ENCODE measurements at places on chromosomes 4 and X. TPM values are rescaled to one million over a fixed set of nuclear protein-coding genes. Genes with fewer than 3 reads are reported as not detected.

TMEM47 gene
- 0.92 TPM for total RNA-seq

DMP1 gene
- total RNA-seq = not detected

PI4K2B gene
- total RNA-seq = 17.3 TPM

ODAPH gene
- total RNA-seq = 0.12 TPM

PDGFRA gene
- total RNA-seq = 11.6 TPM

GPC3 gene
- total RNA-seq = 0.28 TPM

MAGEB2 gene
- not detected for total RNA-seq

YY2 gene
- total RNA-seq = 0.56 TPM

HPGDS gene
- total RNA-seq = not detected

- ATAC-seq = no peak
Observed at GRCh38 chr4:19722404-19722803, 529.3 kb upstream of the SLIT2 start.

DNA sequence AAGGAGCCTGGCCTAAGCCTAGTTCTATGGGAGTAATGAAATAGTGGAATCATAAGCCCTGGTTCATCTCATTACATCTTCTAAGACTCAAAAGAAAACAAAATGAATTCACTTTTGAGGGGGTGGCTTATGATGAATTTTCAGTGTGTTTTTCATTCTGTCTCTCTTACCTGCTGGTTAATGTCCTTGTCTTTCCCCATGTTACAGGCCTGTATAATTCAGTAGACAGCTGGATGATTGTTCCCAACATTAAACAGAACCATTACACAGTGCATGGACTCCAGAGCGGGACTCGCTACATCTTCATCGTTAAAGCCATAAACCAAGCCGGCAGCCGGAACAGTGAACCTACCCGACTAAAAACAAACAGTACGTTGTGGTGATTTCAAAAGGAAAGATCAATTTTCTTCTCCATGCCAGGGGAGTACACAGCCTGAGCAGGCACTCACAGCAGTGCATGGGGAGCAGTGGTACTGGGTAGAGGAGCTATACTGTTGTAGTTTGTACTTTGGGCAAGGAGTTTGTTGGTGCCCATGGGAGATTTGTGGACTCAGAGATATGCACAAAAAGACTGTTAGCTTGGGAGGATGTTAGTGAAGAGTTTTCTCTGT lies 57.9 kb downstream of the TEX13B start:
- no peak for ATAC-seq

DNA sequence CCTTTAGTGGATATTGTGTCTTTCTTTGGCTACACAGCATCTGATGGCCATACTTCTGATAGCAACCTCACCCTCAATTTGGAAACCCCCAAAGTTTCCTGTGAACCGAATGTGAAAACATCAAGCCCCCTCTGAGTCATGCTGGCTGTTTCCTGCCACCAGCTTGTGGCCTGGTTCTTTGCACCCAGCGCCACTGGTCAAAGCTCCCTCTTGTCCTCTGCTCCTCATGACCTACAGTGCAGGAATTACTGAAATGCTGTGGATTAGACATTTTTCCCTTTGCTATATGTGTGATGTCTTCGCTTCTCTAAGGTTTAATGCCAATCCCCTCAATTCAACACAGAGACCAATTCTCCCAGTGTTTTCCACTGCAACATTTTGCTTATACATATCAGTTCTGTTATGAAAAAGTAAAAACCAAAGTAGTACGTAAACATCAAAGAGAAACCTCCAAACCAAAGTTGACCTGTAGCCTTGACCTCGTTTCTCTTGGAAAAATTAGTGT lies 224.0 kb upstream of the TENM3 start:
- no peak for ATAC-seq

- ATAC-seq = no peak
Observed at GRCh38 chr4:121510341-121510874, 129.6 kb upstream of the QRFPR start.

DNA sequence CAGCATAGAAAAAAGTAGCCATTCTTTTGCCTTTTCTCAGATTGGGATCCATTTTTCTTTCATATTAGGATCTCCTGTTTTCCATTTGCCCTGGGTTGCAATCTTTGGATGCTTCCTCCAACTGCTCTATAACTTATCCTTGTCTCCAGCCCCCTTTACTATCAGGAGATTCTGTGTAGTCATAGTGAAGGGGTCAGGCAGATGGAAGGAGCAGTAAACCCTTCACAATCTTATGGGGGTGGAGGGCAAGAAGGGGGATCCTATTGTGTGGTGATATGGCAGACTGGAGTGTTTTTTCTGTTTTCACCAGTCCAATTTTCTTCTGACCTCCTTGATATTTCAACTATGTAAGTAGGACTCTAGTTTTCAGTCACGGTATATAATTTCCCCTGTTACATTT lies 1.7 kb upstream of the SMIM9 start:
- no peak for ATAC-seq

GRCh38 chrX:149827254-149827653 lies 45.5 kb downstream of the MAGEA9 start:
- no peak for ATAC-seq

DNA sequence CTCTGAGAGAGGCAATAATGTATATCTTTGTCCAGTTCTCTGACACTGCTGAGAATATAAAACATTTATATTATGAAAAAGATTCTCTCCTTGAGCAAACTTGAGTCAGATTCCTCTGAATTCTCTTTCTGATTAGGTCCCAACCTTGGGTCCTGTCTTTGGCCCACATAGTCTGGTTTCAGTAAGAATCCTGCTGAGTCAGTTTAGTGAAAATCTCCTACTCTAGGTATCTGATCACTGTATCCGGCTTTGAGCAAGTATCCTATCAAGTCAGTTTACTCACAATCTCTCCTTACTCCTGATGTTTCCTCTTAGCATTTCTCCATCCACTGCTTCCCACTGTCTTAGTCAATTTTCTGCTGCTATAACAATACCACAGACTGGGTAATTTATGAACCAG lies 253.9 kb downstream of the OPHN1 start:
- ATAC-seq = no peak

- no peak for ATAC-seq
Observed at GRCh38 chrX:72408885-72409284, 103.2 kb upstream of the CITED1 start.

DNA sequence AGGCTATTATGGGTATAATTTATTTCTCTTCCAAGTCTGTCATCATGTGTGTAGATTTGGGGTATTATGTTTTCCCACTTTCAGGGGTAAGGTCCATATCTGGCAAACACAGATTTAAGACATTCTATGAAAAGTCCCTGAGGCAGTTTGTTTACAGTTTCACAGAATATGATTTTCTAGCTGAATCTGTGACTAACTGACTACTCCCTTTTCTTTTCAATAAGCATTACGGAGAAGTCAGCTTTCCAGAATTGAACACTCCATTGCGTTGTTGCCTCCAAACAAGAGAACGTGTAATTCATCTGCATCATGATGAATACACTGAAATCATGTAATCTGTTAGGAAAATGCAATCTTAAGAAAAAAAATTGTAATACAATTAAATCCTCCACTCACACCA lies 226.7 kb upstream of the SFRP2 start:
- ATAC-seq = no peak

DNA sequence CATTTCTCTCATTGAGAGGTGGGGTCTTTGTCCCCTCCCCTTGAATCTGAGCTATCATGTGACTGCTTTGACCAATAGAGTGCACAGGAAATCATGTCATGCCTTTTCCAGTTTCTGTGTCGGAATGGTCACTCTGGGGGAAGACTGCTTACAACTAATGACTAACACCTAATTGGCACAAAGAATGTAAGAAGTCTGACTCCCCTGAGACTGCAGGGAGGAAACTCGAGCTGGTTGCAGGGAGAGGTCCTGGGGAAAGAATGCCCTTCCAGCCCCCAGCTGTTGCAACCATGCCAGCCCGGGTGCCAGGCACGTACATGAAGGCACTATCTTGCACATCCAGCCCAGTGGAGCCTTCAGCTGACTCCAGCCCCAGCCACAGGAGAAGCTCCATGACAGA lies 254.2 kb downstream of the DHX15 start:
- ATAC-seq = no peak

DNA sequence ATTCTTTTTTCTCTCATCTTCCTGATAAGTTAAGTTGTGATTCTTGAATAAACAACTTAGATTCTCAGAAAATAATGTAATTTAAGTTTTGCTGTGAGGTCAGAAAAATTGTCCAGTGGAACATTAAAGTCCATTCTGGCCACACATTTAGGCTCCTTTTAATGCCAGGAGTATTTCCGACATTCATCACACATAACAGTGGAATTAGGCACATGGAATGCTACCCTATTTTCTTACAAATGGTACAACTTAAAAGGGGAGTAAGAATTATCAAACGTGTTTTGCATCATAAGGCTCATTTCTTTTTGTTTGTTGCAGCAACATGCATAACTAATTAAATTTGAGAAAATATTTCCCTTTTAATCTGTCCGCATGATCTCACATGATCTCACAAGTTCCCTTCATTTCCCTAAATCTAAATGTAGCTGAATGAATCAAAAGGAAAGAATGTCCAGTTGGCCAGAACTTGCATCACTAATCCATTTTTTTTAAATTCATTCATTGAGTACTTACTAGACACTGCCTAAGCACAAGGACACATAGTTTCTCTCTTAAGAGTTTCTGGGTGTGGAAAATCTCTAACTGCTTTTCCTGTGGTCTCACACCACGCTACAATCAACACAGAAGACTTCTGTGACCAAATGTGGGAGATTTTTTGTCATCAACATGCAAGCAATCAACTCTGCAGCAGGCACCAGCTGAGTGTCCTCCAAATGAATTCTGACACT lies 22.0 kb downstream of the SPARCL1 start:
- ATAC-seq = no peak

DNA sequence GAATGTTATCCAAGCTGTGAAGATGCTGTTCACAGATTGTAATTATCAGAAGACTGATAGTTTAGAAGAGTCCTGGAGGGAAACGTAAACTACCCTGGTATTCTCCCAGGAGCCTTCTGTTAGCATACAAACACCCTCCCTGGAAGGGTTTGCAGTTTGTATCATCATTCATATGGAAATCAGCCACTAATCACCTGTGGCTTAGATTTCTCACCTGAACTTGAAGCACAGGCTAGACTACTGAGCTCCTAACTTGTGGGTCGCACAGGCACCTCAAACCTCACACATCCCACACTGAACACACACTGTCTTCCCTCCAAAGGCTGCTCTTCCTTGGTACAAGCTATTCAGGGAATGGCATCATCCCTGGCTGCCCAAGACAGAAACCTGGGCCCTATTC lies 30.7 kb downstream of the SHISA3 start:
- ATAC-seq = no peak

GRCh38 chr4:30822911-30823551 lies 102.9 kb downstream of the PCDH7 start:
- no peak for ATAC-seq

- peak; percentile 75 for ATAC-seq
Observed at GRCh38 chrX:78123190-78123589, 16.3 kb downstream of the TAF9B start.

GRCh38 chrX:115289465-115289864 lies at the start of gene LUZP4:
LUZP4 (plus strand) TSS chrX:115289715; CDS start chrX:115289760, 45 bp downstream.
- no peak for ATAC-seq

DNA sequence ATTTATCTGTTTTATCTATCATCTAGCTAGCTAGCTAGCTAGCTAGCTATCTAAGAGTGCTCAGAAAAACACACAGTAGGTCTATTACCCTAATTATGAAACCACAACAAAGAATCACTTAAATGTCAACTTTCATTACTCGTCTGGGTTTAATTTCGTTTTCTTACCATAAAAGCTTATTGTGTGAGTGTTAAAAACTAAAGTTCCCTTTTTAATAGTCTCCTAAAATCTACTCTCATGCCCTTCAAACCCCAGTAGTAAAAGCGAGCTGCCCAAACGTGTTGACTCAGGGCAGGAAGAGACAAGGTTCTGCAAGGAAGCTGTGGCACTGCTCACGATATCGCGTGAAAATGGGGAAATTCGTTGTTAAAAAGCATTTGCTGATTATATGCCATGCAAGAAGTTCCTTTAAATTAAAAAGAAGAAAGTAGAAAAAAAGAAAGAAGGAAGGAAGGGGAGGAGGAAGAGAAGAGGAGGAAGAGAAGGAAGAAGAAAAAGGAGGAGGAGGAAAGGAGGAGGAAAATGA lies 595 bp downstream of the MBNL3 start:
- no peak for ATAC-seq

GRCh38 chr4:24853142-24853541 lies 57.8 kb downstream of the SOD3 start:
- no peak for ATAC-seq

DNA sequence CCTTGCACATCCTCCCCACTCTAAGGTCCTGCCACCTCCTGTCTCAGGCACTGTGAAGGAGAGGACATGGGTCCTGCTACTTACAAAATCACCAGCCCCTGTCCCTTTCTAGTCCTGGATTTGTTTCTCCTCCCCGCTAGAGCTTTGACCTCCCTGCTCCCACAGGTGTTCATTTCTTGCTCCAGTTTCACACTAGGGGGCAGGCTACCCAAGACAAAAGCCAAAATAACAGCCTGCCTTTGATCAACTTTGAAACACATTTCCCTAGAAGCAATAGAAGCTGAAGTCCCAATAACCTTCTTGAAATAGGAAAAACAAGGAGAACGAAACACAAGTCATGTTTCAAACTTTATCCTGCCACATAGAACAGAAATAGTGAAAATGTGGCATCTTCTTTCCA lies 164.4 kb downstream of the QDPR start:
- ATAC-seq = no peak

- no peak for ATAC-seq
Observed at GRCh38 chrX:19772822-19773628, 114.4 kb downstream of the SH3KBP1 start.

DNA sequence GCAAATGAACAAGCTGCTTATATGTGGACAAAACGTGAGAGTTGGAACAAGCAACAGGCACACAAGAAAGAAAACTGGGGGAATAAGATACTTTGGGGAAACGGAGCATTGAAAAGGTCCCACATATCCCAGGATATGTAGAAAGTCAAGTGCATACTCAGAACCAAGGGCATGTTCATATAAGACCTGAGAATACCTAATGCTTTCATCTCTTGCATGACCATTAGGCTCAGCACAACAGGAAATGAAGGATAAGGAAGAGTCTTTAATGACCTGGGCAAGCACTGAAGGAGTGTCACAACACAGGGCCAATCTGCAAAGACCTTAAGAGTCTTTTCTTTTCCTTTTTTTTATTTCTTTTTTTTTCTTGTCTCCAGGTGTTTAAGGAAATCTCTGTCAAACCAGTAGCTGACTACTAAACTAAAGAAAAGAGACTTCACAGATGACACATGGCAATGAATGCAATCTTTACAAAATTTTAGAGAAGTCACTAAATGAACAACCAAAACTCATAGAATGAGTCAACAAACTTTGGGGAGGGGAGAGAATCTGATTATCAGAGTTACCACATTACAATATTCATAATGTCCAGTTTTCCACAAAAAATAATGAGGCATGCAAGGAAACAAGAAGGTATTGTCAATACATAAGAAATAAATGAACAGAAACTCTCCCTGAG lies 67.9 kb upstream of the STK26 start:
- no peak for ATAC-seq

GRCh38 chrX:45774961-45775360 lies 574.3 kb upstream of the DIPK2B start:
- ATAC-seq = peak; percentile 43

- ATAC-seq = peak; percentile 95
Observed at GRCh38 chr4:68152411-68152810, 22.7 kb upstream of the TMPRSS11F start.

Data from esophagus mucosa (tissue), 1 donor.